ENCODE measurements at places on chromosomes 16 and 17.

DNA sequence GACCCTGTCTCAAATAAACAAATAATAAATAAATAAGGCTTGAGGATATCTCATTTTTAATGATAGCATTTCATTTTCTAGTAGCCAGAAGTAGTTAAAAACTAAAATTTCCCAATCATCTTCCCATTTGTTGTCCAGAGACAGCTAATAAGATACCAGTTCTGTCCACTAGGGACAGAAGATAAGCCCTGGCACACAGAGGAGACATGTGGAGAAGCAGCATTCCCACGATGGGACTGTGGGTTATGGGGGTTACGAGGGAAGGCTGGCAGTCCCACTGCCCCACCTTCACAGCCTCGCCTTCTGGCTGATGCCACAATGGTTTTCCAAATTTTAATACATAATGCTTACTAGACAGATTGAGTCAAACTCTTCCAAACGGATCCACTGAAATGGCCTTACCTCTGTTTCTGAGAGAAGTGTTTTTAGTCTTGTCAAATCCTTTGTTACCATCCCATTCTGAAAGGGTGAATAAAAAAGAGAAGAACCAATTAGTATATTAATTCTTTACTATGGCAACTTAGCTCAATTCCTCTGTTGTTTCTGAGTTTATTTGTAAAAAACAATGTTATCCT, 44.2 kb downstream of the HELZ start:
- no peak for DNase-seq

GRCh38 chr16:35305476-35305875, 1846.1 kb downstream of the TP53TG3F start:
- DNase-seq = no peak

GRCh38 chr16:4689091-4689671, 4.2 kb upstream of the NUDT16L1 start:
- DNase-seq = no peak

DNA sequence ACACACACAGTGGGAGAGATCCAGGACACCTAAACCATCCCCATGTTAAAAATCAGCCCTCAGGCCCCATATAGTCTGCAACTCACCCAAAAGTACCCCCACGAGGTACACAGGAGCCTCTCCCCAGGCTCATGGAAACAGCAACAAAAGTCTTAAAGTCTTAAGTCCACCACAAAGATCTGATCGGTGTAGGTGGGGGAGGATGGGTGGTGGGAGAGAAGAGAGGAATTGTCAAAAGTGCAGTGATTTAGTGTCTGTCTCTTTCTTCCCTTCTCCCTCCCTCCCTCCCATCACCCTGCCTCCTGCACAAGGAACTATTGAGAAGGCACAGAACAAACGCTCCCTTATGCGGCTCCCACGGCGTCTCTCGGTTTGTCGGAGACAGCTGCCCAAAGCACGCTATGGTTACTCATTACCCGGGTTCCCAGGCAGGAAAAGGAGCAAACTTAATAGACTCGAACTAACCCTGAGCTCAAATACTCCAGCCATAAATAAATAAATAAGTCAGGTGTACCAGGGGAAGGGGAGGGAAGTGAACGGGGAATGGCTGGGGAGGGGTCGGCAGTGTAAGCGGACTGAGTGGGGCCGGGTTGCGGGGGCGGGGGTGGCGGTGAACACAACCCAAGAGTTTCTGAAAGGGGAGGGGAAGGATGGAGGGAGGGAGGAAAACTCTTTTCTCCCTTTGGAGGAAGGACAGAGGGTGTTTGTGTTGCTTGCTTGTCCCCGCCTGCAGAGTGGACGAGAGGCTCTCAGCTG, 477.4 kb downstream of the SLC39A11 start:
- DNase-seq = no peak

DNA sequence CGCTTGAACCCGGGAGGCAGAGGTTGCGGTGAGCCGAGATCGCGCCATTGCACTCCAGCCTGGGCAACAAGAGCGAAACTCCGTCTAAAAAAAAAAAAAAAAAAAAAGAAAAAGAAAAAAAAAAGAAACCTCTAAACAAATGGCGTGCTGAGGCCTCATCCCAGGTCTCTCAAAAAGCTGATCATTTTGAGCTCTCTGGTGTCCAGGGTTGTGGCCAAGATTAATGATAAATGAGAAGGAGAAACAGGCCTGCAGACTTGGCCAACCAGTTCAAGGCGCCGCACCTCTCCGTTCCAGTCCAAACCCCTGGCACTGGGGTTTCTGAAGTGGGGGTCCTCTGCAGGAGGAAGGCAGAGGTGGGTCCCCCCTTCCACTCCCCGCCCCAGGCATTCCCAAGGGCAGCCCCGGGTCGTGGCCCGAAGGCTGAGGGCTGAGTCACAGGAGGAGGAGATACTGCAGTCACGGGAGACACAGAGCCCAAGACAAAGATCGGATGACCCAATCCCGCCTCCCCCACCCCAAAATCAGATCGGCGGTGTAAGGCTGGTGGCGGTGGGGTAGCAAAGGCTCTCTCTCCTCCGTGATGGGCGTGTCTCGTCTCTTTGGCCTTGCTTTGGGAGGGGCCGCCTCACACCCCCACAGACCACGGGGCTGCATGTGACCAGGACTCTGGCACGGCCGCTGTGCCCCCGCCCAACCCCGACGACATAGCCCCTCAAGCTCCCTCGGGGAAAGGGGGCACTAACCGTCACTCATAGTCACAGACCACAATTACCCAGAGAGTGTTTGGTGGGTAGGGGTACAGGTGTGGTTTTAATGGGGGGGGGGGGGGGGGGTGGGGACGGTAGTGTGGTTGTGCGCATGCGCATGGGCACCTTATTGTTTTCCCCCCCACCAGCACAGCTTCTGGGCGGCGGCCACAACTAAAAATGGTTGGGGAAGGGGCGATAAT, 1.1 kb downstream of the VAT1 start:
- DNase-seq = no peak

GRCh38 chr16:59975953-59976352, 1241.8 kb upstream of the GOT2 start:
- DNase-seq = no peak

GRCh38 chr17:30517786-30518185, 40.6 kb downstream of the GOSR1 start:
- no peak for DNase-seq

- DNase-seq = no peak
These were observed 33.5 kb downstream of the ERCC4 start for GRCh38 chr16:13953501-13953900.

DNA sequence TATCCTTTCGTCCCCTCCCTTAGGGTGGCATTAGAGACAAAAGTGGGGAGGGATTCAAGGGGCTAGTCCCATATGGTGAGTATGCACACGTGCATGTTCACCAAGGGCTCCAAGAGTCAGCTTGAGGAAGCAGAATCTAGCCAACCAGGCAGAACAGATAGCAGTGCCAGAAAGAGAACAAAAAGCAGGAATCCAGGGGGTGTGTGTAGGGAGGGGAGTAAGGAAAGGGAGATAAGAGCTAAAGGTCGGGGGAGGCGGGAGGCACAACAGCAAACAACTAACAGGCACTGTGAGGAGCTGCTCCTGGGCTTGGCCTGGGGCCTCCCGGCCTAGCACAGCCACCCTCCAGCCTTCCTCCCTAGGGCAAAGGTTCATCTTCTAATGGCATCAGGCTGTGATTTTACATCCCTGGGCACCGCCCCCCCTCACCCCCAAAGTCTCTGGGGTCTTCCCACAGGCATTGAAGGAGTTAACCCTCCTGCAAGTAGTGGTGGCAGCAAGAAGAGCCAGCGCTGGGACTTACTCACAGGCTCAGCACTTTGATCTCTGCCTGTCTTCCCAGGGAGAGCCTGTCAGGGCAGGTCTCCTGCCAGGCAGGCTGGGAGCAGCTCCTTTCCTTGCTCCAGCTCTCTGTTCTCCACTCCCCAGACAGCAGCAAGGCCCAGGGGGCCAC, 12.4 kb upstream of the SUPT4H1 start:
- DNase-seq = no peak

DNA sequence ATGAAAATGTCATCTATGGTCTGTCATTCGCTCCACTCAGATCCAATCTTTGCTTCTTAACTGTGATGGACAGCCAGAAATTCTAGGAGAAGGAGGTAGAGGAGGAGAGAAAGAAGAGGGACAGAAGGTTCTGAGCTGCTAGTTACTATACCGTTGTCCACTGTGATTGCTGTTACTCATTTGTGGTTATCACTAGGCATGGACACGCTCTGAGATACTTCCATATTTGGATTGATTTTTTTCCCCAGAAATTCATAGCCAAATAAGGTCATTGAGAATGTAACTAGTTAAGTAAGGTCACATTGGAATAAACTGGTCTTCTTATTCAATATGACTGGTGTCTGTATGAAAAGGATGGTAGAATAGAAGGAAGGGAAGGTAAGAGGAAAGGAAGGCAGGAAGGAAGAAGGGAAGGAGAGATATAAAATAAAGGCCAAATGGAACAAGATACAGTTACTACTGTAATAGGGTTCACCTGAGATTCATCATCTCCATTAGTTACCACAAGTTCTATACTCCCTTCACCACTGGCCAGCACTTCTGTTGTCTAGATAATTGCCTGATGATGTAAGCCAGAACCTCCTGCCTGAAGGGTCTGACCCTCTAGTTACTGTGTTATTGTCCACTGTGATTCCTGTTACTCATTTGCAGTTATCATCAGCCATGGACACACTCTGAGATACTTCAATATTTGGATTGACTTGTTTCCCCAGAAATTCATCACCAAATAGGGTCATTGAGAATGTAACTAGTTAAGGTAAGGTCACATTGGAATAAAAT, 2.9 kb downstream of the KRTAP9-7 start:
- DNase-seq = no peak

- DNase-seq = no peak
These were observed 9.1 kb downstream of the ZNF668 start for GRCh38 chr16:31064882-31065461.

GRCh38 chr17:40317345-40317873, 8.4 kb downstream of the RARA start:
- DNase-seq = peak; percentile 82

- no peak for DNase-seq
These were observed 21.3 kb upstream of the KCNJ12 start for GRCh38 chr17:21354796-21355385.

GRCh38 chr17:41265078-41265477, at the start of gene KRTAP9-6:
Gene KRTAP9-6 (plus strand): TSS chr17:41265378. CDS start chr17:41265378, 0 bp downstream.
- DNase-seq = no peak

DNA sequence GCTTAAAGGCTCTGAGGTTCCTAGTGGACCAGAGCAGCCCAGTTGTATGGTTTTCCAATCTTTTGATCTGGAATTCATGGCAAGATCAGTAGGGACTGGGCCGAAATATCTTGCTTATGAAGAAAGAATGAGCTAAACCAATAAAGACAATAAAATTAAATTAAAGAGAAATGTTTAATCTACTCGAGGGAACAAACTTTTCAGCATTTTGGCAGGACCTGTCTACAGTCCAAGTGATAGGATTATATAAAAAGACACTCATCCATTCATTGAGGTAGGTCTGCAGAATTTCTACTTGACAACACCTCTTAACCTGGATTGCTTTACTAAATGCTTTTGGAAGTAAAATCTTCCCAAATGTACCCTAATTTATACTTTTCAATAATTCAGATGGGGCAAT, 113.6 kb downstream of the AXIN2 start:
- no peak for DNase-seq

GRCh38 chr17:36728030-36728991, 126.9 kb downstream of the MRM1 start:
- peak; percentile 67 for DNase-seq

- no peak for DNase-seq
These were observed 9.6 kb downstream of the MARVELD3 start for GRCh38 chr16:71635632-71636031.

- DNase-seq = no peak
These were observed 3.0 kb downstream of the ALYREF start for GRCh38 chr17:81888105-81888987.

DNA sequence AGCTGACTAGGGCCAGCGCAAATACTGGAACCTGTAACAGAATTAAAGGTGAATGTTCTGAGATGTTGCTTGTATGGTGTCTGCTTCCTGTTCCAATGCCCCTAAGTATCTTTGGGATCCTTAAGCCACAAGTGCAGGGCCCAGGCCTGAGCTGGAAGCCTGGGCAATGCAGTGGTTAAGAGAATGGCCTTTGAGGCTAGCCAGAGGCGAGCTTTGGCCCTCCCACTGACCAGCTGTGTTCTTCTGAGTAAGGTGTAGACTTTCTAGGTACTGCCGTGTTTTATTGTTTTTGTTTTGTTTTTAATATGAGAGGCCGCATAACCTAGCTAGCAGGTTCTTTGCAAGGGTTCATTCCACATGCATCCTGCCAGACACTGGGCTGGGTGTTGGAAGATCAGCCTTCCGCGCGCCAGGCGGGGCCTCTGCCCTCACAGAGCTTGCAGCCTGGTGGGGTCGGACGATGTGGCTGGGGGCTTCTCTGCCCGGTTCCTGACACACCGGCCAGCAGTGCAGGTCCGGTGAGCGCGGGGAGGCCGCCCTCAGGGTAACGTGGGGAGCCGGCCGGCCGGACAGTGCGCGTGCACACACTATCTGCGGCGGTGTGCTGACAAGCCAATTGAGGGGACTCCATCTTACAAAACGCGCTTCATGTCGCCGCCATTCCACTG, 551 bp upstream of the MLX start:
- DNase-seq = no peak

GRCh38 chr16:67460168-67460567, 20.8 kb downstream of the ATP6V0D1 start:
- DNase-seq = no peak

DNA sequence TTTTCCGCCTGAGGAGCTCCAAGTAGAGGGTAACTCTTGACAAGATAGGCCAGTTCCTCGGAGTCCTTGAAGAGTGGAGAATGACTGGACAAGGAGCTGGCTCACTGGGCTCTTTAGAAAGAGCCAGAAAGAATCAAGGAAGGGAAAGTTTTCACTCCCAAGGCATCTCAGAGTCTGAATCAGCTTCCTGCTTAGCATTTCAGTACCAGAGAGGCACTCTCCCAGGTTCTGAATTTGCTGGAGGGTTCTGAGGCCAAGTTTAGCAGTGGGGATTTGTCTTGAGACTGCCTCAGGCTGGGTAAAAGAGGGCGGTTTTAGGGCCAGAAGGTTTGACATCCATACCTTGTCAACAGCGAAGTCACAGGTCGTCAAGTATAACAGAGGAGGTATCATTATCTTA, 25.5 kb downstream of the GP2 start:
- DNase-seq = no peak

- no peak for DNase-seq
These were observed 122.9 kb downstream of the SDK2 start for GRCh38 chr17:73521376-73521775.

DNA sequence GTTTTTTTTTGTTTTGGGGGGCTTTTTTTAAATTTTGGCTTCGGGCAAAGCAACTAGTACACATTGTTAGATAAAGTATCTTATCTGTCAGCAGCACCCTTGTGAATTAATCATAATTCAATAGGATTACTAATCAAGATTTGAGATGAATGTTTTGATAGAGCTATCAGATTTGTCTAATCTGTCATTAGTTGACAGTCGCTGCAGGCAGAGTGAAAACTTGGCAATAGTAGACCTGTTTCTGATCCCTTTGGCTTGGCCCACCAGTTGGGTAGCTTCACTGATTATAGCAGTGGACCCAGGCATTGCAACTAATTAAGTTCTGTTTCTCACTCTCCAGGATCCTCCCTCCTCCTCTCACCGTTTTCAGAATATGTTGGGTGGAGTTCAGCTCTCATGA, 258.6 kb downstream of the IRX3 start:
- DNase-seq = no peak

Measured in activated effector memory CD4-positive, alpha-beta T cell treated with anti-CD3 and anti-CD28 coated beads, Interleukin-2, amount 50 U/mL, for 16 hours (primary cell).